Activated CD8-positive, alpha-beta memory T cell treated with anti-CD3 and anti-CD28 coated beads for 4 hours (primary cell): ENCODE measurements at places on chromosomes 1 and 21.

- no peak for DNase-seq
These were observed 158.4 kb upstream of the DPT start for GRCh38 chr1:168887381-168887780.

GRCh38 chr21:44994047-44994694, 54.3 kb downstream of the SLX9 start:
- DNase-seq, result no peak

DNA sequence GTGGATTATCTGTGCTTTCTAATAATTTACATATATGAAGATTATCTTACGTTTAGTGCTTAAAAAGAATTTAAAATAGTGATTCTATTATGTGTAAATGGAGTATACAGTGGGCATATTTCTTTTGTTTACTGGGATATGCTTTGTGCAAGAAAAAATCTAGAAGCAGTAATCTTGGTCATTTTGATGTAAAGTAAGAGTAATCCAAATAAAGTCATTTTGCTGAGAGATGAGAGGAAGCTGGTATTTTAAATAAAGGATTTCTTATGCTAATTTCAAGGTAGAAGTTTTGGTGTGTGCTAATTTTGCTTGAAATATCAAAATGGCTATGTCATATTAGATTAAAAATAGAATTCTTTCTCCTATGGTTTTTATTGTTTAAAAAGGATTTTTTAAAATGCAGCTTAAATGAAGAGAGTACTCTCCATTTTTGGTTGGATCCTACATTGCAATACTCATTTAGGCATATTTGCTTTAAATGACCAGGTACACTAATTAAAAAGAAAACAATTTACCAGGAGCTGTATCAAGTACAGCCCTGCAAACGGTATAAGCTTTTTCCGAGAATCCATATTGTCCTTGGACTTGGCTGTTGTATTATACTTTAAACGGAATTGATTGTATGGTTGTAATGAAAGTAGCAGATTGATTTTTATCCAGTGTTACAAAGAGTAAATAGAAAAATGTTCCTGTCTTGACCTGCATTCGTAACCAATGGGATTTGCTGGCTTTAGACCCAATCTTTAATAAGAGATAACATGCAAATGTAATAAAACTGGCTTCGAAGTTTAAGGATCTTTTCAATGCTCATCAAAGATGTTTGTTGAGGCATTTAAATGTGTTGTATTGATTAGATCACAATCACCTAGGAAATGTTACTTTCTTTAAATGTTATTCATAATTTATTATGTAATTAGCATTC, 574.7 kb downstream of the USP25 start:
- no peak for DNase-seq

GRCh38 chr1:87644579-87645190, 316.0 kb downstream of the LMO4 start:
- DNase-seq, result no peak
